ENCODE measurements at places on chromosomes 6 and 20.

GRCh38 chr6:37103169-37104039 is 66.5 kb upstream of the PIM1 start:
- peak; percentile 49 for DNase-seq

- peak; percentile 87 for DNase-seq
Observed at GRCh38 chr6:84618046-84618752, 146.2 kb downstream of the TBX18 start.

- no peak for DNase-seq
Observed at GRCh38 chr20:58352468-58352867, 36.6 kb upstream of the VAPB start.

DNA sequence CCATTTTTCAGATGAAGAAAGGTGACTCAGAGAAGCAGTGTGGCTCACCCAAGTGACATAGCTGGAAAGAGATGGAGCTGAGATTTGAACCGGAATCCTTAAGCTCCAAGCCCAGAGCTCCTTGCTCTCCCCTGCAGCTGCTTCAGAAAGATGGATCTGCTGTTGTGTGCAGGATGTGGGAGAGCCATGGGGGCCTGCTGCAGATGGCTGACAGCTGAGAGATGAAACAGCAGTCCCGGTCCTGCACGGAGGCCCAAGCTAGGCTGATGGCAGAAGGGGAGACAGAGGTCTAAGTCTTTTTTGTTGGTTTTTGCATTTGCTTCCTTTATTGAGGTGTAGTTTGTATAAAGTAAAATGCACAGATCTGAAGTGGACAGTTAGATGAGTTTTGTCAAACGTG is 69.8 kb upstream of the FOXP4 start:
- DNase-seq: no peak

DNA sequence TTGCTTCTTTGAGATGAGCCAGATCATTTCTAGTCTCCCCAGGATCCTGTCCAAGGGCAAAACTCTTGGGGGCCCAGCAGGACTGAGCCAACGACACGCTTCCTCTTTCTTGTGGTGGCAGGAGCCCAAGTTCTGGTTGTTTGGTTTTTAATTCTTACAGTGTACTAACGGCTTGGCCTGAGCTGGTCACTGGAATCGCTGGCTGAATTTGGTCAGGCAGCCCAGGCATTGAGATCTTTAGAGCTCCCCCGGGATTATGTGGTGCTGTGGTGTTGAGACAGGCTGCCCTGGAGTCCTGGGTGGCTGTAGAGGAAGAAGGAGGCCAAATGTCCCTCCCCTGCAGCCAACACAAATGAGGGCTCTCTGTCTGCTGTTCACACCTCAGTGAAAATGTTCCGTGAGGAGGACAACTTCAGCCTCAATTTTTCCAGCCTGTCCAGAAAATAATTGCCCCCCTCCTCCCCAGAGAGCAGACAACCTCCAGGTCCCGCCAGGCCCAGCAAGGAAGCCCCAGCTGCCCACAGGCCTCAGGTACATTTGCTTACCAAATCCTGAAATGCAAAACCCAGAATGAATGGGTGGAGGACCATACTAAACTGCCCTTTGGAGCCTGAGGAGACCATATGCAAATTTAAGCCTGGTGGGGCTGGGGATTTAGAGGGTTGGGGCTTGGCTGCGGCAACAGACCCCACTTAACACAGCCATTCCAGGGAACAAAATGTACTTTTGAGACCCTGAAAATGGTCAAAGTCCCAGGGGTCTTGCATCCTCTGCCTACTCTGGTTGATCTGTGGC is 23.6 kb downstream of the BNIP5 start:
- DNase-seq: no peak

DNA sequence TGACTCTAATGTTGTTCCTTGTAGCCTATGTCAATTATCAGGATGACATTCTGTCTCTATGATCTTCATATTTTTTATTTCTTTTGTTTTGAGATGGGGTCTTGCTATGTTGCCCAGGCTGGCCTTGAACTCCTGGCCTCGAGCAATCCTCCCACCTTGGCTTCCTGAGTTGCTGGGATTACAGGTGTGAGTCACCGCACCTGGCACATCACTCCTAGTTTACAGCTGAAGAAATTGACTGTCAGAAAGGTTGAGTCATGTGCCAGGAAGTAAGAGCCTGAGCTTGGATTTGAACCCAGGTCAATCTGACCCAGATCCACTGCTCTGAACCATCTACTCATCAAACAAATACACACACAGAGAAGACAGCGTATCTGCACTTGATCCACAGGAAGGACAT is 14.4 kb downstream of the PPP1R3G start:
- DNase-seq: no peak

GRCh38 chr20:57589728-57590484 is 29.0 kb downstream of the PCK1 start:
- no peak for DNase-seq

GRCh38 chr20:43825581-43825980 is 89.1 kb upstream of the TOX2 start:
- no peak for DNase-seq

GRCh38 chr6:133621751-133622150 is 267.2 kb upstream of the TCF21 start:
- peak; percentile 50 for DNase-seq

DNA sequence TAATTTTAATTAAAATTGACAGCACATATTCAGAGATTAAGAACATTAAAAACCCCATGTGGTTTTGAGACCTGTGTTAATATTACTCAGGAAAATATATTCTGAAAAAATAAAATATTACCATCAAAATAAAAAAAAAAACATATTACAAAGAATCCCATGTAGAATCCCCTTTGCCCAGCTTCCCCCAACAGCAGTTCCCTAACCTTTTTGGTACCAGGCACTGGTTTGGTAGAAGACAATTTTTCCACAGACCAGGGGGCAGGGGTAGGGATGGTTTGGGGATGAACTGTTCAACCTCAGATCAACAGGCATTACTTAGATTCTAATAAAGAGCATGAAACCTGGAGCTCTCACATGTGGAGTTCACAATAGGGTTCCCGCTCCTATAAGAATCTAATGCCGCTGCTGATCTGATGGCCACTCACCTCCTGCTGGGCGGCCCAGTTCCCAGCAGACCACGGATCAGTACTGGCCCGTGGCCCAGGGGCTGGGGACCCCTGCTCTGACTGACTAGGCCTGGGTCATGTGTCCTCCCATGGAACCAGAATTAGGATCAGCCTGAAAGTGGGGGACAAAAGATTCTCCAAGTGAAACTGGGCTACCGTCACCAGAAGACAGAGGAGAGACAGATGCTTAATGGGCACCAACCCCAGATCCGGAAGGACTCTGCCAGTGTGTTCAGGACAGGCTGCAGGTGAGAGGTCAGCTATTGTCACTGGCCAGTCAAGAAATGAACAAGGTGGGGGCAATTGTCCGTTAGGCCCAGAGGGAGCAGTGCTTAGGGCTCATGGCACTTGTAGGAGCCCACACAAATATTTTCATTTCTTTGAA is 235.5 kb downstream of the PREX1 start:
- DNase-seq: no peak

GRCh38 chr20:61706259-61706961 is 359.3 kb downstream of the TAF4 start:
- no peak for DNase-seq

GRCh38 chr20:8433291-8433690 is 301.2 kb downstream of the PLCB1 start:
- no peak for DNase-seq

DNA sequence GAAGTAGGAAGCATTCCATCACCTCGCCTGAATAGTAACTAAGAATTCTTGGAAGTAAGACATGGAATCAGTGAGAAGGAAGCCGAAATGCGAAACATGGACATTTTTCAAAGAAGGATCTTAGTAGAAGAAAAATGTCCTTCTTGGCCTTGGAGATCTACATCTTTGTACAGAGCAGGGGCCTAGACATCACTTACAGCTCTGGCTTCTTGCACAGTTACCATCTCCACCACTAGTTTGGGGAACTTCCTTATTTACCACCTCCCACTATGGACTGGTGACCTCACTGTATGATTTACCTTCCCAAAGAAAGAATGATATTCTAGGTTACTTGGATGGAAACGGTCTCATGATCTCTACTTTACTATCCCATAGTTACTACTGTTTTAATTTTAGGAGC is 15.7 kb downstream of the CASS4 start:
- DNase-seq: no peak

DNA sequence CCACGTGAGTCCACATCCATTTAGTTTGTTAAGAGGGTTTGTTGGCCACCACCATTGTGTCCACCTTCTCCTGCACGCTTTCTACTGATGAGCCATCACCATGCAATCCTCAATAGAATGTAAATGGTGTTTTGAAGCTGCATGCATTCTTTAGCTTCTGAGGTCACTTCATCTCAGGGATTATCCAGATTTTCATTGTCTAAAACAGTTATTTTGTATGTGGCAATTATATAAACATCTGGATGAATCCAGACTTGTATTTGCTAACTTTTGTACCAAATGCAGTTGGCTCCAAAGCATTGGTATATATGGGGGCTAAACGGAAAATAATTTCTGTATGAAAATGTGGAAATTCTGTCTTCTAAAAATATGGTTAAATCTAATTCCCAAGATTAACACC is 231.2 kb upstream of the ARID1B start:
- peak; percentile 13 for DNase-seq

- no peak for DNase-seq
Observed at GRCh38 chr6:84379142-84379541, 151.7 kb upstream of the CEP162 start.

DNA sequence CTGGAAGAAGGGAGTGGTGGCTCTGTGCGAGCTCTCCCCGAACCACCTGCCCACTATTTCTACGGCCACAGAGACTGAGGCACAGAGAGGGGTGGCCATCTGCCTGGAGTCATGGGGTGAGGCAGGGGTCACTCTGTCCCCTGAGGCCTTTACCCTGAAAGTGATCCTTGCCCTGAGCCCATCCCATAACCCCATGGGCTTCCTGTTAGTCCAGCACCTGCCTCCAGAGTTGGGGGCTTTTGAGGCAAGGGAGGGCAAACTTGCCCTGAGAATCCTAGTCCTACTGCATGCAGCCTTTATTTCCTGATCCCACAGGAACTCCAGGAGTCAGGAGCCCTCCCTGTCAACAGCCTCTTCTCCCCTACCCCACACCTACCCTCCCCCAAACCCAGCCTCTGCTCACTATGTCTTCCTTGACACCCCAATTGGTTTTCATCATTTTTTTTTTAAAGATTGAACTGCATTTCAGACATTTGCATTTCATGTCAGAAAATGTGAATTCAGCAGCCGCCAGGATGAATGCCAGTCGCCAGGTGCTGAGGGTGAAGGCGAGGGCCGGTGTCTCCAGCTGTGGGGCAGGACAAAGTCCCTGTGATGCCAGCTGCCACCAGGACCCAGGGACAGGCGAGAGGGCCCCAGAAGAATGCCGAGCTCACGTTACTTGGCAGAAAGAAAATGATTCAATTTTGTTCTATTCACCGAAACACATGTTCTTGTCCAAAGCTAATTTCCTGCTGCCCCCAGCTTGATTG is 47.6 kb upstream of the NNAT start:
- no peak for DNase-seq

- DNase-seq: peak; percentile 67
Observed at GRCh38 chr20:36541768-36542488, 609 bp downstream of the MYL9 start.

- no peak for DNase-seq
Observed at GRCh38 chr6:136362421-136363356, 73.0 kb upstream of the BCLAF1 start.

- DNase-seq: no peak
Observed at GRCh38 chr20:62665826-62666735, 23.8 kb downstream of the SLCO4A1 start.

DNA sequence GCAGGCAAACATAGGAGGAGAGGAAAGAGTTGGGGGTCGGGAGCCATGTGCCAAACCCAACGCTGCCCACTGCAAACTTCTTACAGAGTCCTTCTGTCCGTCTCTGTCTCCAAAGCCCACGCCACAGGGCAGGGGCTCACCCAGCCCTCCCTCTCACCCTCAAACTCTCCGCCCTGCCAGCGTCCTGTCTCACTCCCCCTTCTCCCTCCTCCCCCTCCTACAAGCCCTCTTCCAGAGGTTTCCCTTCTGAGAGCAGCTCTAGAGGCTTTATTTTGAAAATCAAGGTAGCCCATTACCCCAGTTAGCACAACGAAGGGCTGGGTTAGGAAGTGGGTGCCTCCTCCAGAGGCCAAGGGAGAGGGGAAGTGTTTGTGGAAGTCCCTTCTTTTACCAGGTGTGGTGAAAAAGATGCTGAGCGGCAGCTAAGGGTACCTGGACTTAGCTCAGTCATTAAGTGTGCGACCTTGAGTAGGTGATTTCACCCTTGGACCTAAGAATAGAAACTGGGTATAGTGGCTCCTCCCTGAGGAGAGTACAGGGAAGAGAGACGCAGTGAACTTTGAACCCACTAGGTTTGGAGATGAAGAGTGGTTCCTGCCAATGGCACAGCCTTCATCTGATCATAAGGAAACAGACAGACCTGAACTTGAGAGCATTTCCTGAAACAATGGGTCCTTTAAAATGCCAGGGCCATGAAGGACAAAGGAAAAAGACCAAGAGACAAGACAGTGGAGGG is 123.8 kb downstream of the BANF2 start:
- DNase-seq: no peak

- no peak for DNase-seq
Observed at GRCh38 chr6:100130630-100131029, 136.6 kb upstream of the MCHR2 start.

- no peak for DNase-seq
Observed at GRCh38 chr6:30800871-30801270, 56.5 kb upstream of the IER3 start.

DNA sequence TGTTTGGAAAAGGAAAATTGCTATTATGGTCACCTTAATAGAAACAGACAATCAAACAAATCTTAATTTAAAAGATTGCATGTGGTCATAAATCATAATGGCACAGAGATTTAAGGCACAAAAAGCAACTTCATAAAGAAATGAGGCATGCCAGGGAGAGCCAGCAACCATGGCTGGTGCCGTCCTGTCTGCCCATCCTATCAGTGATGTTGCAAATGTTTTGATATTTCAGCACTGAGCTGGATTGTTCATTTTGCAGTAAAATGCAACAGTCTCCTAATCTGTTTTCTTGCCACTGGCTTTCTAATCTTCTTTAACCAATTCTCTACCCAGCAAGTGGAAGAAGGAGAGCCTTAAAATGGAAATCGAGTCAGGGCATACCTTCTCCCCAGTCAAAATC is 249.8 kb downstream of the SAMD5 start:
- DNase-seq: no peak

GRCh38 chr20:38452880-38453624 is 17.9 kb upstream of the SNHG17 start:
- peak; percentile 62 for DNase-seq

DNA sequence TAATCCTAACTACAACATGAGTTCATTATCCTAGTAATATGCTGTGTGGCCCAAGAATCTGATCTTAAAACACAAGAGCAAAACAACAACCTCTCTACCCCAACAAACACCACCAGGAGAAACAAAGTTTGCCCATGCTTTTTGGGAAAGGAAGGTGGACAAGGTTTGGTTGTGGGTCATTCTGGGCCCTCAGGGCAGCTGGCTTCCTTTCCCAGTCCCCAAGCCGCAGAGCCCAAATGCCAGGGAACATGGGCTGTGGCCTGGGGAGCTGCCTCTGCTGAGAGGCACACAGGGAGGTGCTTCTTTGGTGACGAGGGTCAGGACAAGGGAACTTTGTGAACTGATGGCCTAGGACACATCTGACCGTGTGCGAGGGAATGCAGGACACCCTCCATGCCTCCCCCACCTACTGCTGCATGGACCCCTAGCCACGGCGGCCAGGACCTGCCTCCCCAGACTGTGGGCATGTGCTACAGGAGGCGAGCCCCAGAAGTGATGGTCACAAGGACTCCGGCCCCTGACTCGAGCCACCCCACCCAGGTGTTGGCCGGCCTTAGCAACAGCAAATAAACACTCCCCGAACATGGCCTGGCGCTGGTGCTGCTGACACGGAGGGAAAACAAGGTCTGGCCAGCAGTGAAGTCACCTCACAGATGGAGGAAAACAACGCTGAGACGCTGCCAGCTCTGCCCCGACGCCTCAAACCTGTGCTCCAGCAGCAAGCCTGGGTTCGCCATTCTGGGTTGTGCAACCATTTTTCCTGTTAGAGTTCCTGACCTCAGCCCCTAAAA is 55.6 kb downstream of the RRBP1 start:
- DNase-seq: no peak

Data from AG10803 (cell line).